ENCODE measurements at places on chromosomes 2 and 18. TPM values are rescaled to one million over a fixed set of nuclear protein-coding genes. Genes with fewer than 3 reads are reported as not detected.

DNA sequence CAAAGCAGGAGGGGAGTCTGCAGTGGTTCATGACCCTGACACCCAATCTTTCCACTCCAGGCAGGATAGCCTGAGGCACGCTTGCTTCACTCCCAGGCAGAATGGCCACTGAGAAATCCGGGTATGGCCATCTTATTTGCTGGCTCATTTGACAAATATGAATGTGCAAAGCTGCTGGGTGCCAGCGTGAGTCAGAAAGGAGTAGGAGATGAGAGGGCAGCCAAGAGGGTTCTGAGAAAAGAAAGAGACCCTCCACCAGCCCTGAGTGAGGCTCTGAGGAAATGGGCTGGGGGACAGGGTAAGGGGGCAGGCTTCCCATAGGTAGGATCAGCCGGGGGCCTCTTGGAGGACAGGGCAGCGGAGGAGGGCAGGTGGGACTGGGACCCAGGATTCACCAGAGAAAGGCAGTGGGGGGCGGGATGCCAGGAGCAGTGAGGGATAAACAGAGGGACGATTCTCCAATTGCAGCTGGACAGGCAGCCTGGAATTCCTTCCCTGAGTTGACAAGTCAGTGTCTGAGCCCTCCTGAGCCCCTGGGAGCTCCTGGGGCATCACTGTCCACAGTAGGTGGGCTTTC lies 15.2 kb downstream of the RAMP1 start:
- DNase-seq: no peak

GRCh38 chr2:25939257-25939668 lies 43.0 kb downstream of the KIF3C start:
- DNase-seq: peak; percentile 6

GRCh38 chr2:197274349-197274748 lies 36.2 kb downstream of the ANKRD44 start:
- no peak for DNase-seq

GRCh38 chr18:55833543-55833942 lies 245.6 kb upstream of the TCF4 start:
- peak; percentile 99 for DNase-seq

The LAMA1 gene
- 10.1 TPM for total RNA-seq

The KIF5C gene
- 4.7 TPM for total RNA-seq

DNA sequence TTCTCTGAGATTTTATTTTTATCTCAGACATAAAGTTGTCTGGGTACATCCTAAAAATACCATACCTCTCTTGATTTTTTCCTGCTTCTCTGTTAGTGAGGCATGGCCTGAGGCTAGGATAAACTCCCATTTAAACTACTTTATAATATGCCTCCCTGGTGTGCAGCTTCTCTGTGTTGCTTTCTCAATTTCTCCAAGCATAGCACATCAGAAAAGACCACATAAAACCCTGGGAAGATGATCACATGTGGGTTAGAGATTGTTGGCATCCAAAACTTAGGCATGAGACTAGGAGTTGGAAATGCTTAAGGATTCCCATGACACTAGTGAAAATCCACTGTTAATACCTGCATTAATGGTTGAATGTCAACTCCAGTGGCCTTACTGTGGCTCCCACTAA lies 254.6 kb downstream of the RND3 start:
- no peak for DNase-seq

- DNase-seq: no peak
Measured at GRCh38 chr2:143399631-143400069, 270.4 kb downstream of the ARHGAP15 start.

Data from epithelial cell of proximal tubule (primary cell).